ENCODE measurements at places on chromosomes 12 and 14.

DNA sequence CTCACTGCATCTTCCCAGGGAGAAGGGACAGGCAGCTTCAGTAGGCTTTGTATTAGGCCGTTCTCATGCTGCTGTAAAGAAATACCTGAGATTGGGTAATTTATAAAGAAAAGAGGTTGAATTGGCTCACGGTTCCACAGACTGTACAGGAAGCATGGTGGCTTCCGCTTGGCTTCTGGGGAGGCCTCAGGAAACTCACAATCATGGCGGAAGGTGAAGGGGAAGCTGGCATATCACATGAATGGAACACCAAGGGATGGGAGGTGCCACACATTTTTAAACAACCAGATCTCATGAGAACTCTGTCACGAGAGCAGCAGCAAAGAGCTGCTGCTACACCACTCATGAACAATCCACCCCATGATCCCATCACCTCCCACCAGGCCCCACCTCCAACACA, 182.2 kb upstream of the SFSWAP start:
- no peak for DNase-seq

DNA sequence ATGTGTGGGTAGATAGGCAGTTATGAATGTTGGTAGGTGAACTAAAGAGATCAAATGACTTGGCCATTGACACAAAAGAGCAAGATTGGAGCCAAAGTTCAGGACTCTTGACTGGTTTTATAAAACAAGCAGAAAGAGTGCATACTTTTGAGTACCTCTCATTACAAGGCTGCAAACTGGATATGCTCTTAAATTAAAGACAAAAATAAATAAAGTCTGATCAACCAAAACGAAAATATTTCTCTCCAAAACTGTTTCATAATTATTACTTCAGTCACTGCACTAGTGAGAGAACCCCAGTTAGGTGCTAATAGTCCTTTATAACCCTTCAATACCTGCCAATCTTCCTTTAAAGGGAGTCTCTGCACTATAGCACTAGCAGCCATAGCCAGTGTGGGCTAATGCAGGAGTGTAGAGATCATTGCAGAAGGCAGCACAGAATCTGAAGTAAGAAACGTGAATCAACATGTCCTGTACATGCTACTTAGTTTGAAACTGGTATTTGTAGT, 147.1 kb downstream of the FOXA1 start:
- DNase-seq, result no peak

DNA sequence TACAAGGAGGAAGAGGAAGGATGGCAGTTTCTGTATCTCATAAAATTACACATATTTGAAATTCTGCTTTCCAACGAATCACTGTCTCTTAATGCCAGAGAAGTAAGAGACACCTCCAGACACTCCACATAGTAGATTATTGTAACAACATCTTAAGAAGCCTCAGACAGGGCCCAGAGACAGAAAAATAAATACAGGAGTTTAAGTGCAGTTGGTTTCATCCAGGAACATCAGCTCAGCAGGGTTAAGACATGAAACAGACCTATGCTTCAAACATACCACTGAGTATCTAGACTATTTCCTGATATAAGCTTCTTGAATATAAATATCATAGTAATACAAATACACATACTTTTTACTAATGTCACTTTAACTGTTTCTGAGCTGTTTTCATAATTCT, 290.3 kb downstream of the ADAMTS20 start:
- no peak for DNase-seq

GRCh38 chr14:105927096-105928060, 401.0 kb downstream of the TMEM121 start:
- DNase-seq, result no peak

All from activated CD4-positive, CD25-positive, alpha-beta regulatory T cell treated with anti-CD3 and anti-CD28 coated beads, Interleukin-2, amount 50 U/mL, for 16 hours (primary cell).